Activated naive CD8-positive, alpha-beta T cell treated with anti-CD3 and anti-CD28 coated beads for 36 hours (primary cell): ENCODE measurements at places on chromosomes 1 and 21.

GRCh38 chr1:155295183-155295941 is 5.9 kb downstream of the PKLR start:
- DNase-seq, result no peak

- DNase-seq, result no peak
Observed at GRCh38 chr21:42970946-42971653, 3.3 kb upstream of the PKNOX1 start.

GRCh38 chr1:52365746-52366516 is at the start of gene CC2D1B:
CC2D1B (minus strand) TSS chr1:52366205; CDS start chr1:52364620, 1,585 bp downstream.
- DNase-seq, result peak; percentile 100

DNA sequence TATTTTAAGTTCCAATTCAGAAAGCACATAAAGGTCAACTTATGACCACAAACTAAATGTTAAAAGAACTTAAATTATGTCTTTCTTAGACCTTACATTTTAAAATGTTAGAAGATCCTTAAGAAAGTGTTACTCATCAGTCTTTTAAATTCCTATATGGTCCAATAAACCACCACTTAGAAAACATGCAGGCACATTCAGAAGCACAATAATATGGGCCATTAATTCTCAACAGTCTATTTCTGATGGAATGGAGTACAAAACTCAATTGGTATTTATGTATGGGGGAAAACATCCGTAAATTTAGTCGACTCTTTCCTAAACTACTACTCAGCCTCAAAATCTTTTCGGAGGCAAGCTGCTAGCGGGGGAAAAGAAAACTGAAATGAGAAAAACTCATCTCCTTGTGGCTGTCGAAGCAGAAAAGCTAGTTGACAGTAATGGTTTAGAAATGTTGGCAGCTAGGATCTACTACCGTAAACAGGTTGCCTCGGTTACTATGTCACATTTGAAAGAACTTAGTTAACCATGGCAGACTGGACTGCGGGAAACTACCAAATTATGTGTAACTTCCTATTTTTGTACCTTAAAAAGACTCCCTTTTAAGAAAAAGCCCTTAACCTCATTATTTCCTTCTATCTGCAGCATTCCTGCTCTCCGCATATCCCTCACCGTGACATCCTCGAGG is 1.0 kb downstream of the TRMT1L start:
- DNase-seq, result no peak

- no peak for DNase-seq
Observed at GRCh38 chr1:104933846-104934245, 1184.1 kb downstream of the AMY1C start.

GRCh38 chr1:69787151-69787550 is 219.4 kb downstream of the LRRC7 start:
- no peak for DNase-seq

- no peak for DNase-seq
Observed at GRCh38 chr1:241181471-241181870, 175.5 kb downstream of the RGS7 start.

DNA sequence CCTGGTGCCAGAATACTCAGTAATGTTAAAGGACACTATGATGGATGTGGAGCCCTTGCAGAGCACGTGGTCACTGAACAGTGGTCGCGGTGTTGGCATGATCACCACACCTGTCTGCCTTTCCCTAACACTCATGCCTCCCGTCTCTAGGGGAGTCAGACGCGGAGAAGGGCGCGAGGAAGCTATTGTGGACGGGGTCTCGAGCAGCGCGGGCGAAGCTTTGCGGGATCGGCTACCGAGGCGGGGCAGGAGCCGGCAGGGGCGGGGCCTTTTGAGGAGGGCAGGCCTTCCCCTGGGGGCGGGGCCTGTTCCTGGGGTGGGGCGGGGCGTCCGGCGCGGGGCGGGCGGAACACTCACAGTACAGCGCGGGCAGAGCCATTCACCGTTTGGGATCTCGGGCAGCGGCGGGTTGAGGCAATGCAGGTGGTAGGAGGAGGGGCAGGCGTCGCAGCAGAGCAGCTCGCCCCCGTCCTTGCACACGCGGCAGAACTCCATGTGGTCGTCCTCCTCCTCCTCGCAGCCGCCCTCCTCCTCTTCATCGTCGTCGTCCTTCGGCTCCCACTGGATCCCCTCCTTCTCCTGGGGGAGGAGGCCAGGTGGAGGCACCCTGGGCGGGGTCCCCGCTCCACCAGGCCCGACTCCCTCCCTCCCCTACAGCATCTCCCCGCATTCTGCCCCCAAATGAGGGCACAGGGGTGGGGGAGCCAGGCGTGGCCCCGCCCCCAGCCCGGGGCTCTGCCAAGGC is 31.5 kb downstream of the CHD5 start:
- peak; percentile 70 for DNase-seq

DNA sequence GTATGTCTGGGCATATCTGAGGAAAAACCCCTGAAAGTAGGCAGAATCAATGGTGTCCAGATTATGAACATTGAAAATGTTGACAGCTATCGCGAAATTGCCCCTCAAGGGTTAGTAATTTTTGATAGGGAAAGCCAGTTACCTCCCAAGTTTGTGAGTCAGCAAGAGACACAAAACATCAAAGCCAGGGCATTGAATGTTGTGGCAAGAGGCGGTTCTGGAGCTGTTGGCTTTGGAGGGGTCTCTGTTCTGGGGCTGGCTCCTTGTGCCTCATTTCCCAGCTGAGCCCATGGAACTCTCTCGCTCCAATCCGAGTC is 10.6 kb upstream of the S100A11 start:
- no peak for DNase-seq

GRCh38 chr1:201015551-201016091 is 7.9 kb downstream of the KIF21B start:
- DNase-seq, result no peak

DNA sequence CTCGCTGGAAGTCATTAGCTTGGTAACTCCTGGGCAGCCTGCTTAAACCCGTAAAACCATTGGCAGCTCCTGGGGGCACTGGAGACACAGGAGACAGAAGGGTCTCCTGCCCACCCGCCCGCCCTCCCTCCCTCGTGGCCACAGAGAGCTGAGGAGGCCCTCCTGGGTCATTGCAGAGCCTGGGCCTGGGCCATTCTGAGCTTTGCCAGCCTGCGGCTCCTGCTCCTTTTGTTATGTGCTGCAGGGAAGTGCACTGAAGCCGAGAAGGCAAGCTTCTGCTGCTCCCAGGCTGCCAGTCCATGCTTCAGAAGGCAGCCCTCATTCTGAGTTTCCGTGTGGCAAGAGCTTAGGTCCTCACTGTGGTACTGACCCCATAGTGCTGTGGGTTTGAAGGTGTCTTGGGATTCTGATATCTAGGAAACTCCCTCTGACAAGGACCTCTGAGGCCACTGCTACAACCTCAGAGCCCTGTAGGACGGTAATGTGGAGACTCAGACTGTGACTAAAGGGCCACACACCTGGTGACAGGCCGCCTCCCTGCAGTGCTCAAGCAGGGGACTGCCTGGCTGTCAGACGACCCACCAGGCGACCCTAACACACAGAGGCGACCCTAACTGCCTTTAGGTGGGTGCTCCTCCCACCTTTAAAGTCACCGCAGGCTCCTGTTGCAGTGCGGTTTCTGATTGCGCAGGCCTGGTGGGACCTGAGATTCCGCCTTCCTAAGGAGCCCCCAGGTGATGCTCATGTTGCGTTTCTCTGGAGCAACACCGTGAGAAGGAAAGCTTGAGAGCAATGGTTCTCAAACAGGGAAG is 118.7 kb downstream of the IER5 start:
- DNase-seq, result no peak

- no peak for DNase-seq
Observed at GRCh38 chr1:35029761-35030160, 2.0 kb downstream of the ZMYM6 start.

DNA sequence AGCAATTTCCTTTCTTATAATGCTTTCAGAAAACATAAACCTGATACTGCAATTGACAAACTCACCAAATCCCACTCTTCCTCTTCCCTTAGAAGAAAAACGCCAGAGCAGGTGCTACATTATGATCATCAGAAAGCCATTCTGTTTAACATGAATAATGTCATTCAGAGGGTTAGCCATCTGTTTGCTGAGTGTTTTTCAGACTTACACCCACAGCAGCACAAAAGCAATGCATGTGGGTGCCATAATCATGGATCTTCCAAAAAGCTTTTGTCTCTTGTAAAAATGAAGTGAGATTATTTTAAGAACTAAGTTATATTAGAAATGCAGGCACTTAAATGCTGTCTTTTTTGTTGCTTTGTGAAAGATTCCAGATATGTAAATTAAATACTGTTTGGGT is 204.6 kb upstream of the TMPRSS15 start:
- no peak for DNase-seq

DNA sequence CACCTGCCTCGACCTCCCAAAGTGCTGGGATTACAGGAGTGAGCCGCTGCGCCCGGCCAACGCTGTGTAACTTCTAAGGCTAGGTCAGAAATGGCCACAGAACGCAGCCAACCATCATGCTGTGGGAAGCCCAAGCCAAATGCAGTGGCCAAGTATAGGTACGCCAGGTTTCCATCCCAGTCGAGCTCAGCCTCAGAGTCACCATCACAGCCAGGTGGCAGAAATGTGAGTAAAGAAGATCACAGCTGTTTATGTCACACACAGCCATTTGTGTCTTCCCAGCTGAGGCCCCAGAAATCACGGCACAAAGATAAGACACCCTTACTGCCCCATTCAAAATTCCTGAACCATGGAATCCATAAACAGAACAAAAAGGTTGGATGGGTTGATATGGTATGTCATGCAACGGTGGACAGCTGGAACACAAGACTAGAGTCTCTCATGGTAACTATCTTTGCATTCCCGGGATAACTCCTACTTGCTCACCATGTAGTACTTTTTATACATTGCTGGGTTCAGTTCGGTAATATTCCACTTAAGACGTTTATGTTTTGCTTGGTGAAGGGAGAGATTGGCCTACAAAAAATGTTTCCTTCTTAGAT is 84.3 kb downstream of the SLC45A1 start:
- no peak for DNase-seq
